ENCODE measurements at places on chromosomes 13 and 19. TPM values are rescaled to one million over a fixed set of nuclear protein-coding genes. Genes with fewer than 3 reads are reported as not detected.

Gene AMH
- total RNA-seq = 0.36 TPM

Gene IL17D
- 9.7 TPM for total RNA-seq

Gene FAM32A
- 112 TPM for total RNA-seq

Gene KLF1
- total RNA-seq = under 0.01 TPM

Gene KLK8
- total RNA-seq = not detected
